Naive thymus-derived CD8-positive, alpha-beta T cell (primary cell): ENCODE measurements at places on chromosomes 2 and 18.

- DNase-seq = no peak
These were observed 313.9 kb downstream of the EXOC6B start for GRCh38 chr2:72511906-72512305.

- no peak for DNase-seq
These were observed 6.7 kb downstream of the TMBIM1 start for GRCh38 chr2:218285604-218286003.

- no peak for DNase-seq
These were observed 73.5 kb downstream of the FIGN start for GRCh38 chr2:163662141-163662780.

DNA sequence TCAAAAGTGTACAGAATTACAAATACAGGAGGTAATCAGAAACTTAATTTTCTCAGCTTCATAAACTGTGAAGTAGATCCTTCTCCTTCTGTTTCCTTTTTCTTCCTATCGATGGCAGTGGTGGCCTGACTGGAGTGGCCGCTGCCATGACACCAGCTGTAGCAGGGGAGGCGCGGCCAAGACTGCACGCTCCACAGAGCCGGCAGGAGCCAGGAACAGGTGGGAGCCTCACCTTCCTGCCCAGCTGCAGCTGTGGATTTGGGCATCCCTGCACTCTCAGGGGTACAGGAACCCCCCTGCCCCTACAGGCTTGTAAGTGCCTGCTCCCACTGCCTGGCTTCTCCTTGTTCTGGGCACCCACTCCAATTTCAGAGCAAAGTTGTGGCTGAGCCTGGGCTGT, 76.1 kb downstream of the EPB41L3 start:
- no peak for DNase-seq

DNA sequence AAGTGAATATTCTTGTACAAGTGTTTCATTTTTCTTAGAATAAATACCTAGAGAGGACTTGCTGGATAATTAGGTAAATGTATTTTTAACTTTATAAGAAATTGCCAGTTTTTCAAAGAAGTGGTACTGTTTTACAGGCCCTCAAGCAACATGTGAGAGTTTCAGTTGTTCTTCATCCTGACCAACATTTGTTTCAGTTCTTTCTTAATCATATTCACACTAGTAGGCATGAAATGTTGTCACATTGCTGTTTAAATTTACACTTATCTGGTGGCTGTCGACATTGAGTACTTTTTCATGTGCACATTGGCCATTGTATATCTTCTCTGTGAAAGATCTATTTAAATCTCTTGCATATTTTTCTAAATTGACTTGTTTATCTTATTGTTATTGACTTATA, 178.1 kb downstream of the ACOXL start:
- DNase-seq = no peak
